Left lung (tissue), 14 donors: ENCODE measurements at places on chromosomes 5 and 9. TPM values are rescaled to one million over a fixed set of nuclear protein-coding genes. Genes with fewer than 3 reads are reported as not detected.

Gene VLDLR
- polyA plus RNA-seq, result 25.0 TPM

Gene CTNNAL1
- polyA plus RNA-seq, result 98.6 TPM

Gene FOXD4L6
- not detected for polyA plus RNA-seq

Gene DMRTA1
- 2.8 TPM for polyA plus RNA-seq

Gene OBP2B
- not detected for polyA plus RNA-seq

Gene BTNL3
- not detected for polyA plus RNA-seq

Gene CCL27
- 1.6 TPM for polyA plus RNA-seq

Gene OTP
- polyA plus RNA-seq, result not detected

Gene ITGA1
- polyA plus RNA-seq, result 80.3 TPM
